Activated naive CD4-positive, alpha-beta T cell (primary cell): ENCODE measurements at places on chromosomes 6 and 20.

DNA sequence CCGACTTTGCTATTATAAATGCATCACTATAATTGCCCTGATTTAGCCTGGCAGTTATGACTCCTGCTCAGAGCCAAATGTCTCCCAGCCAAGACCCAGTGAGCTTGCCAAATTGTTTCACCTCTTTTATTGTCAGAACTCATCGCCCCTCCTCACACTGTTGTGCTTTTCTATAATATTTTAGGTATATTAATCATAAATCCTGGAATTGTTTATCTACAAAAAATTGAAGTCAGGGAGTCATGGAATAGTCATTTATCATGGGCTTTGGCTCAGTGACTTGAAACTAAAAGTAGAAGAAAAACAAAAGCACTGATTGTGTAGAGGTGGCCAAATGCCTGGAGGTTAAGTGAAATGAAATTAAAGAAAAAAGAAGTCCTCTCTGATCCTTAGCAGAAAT, 85.6 kb downstream of the PFDN4 start:
- DNase-seq: no peak

DNA sequence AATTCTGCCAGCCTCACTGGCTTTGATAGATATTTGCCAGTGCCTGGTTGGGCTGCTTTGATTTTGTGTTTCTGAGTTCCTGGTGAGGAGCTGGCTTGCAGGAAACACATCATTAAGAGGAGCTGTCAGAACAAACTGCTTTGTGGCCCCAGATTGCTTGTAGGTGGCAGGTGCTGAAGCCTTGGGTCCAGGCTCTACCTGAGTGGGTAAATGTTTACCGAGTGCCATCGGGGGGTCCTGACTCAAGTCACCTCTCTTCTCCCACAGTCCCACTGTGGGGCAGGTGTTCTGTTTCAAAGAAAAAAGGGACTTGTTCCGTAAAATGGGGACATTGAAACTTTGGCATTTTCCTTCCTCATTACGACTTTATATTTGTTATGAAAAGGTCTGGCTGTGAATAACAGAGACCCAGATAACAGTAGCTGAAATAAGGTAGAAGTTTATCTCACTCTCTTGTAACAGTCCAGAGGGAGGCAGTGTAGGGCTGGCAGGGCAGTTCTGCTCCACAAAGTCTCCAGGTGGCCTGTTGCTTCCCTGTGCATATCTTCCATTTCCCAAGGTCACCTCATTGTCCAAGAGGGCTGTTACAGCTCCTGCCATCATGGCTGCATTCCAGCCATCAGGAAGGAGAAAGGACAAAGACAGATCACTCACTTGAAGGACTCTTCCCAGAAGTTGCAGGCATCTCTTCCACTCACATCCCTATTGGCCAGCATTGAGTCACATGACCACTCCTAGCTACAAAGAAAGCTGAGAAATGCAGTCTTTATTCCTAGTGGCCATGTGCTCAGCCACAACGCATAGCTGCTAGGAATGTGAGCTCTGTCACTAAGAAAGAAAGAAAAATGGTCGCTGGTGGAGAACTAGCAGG, 149.9 kb upstream of the KCNG1 start:
- DNase-seq: no peak

- no peak for DNase-seq
Measured at GRCh38 chr20:9609887-9610502, 95.6 kb downstream of the LAMP5 start.

- no peak for DNase-seq
Measured at GRCh38 chr20:1784586-1784985, 110.6 kb upstream of the SIRPA start.

- DNase-seq: no peak
Measured at GRCh38 chr6:79403086-79403485, 134.1 kb downstream of the LCA5 start.

DNA sequence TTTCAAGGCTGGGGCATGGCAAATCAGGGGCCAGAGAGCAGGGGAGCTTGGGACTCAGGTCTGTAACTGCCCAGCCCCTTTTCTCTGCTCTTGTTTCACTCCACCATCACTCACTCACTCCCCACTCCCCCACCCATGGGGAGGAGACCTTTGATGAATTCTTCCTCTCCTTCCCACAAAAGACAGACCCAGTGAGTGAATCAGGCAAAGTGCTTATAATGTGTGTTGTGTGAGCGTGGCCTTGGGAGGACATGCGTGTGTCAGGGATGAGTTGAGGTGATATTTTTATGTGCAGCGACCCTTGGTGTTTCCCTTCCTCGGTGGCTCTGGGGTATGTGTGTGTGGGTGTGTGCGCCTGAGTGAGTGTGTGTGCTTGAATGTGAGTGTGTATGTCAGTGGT, 1.0 kb upstream of the CUL9 start:
- DNase-seq: no peak

DNA sequence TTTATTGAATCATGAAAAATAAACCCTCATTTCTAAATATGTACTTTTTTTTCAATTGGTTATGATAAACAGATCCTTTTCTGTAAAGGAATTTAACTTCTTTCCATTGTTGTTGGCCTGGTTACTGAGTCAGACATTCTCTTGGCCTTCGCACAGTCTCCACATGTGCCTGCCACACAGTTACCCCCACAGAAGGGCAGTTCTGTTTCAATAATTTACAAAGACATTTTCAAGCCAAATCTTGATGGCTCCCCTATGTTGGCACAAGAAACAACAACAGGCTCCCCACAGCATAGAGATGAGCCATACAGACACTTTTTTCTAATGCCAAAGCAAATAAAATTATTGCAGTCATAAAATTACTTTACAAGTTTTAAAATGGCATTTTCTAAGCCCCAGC, 55.6 kb upstream of the BEND6 start:
- DNase-seq: no peak

GRCh38 chr6:16391451-16391912, 153.1 kb downstream of the GMPR start:
- DNase-seq: no peak

- DNase-seq: no peak
Measured at GRCh38 chr6:43215066-43215465, 14.2 kb downstream of the DNPH1 start.

GRCh38 chr6:85135376-85136094, 314.3 kb upstream of the NT5E start:
- DNase-seq: no peak

- peak; percentile 20 for DNase-seq
Measured at GRCh38 chr6:16769131-16769985, 8.1 kb upstream of the ATXN1 start.

DNA sequence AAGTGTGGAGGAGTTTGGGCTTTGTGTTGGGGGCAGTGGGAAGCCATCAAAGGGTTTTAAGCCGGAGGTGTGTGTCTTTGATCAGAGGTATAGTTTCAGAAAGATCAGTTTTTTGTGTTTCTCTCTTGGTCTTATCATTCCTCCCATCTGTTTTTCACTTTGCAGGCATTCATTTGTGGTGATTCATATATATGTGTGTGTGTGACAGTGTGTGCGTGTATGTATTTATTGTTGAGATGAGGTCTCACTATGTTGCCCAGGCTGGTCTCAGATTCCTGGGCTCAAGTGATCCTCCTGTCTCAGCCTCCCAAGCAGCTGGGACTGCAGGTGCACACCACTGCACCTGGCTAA, 11.1 kb upstream of the SERINC3 start:
- no peak for DNase-seq

DNA sequence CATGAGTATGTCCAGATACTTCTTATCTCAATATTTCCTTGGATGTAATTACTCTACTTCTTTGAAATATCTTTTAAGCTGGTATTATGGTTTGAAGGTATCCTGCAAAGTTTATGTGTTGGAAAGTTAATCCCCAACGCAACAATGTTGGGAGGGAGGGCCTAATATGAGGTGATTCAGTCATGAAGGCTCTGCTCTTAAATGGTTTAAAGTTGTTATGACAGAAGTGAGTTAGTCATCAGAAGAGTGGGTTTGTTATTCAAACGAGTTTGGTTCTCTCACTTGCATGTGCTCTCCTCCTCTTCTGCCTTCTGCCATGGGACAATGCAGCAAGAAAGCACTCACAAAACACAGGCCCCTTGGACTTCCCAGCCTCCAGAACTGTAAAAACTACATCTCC, 176.3 kb downstream of the KCNQ5 start:
- DNase-seq: no peak

DNA sequence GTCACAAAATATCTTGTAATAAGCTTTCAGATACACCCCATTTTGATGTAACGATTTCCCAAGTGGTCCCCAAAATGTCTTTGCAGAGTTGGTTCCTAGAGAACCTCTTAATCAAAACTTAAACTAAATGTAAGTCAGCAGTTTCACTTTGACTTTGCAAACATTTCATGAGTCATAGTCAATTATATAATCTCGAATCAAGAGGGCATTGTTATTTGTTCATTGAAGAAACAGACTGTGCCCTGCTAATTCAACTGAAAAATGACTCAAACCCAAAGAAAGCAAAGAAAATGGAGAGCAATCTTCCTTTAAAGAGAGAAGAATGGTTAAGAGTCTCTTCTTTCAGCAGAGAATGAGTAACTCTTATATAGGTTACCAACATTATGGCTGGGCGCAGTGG, 58.3 kb downstream of the IPCEF1 start:
- no peak for DNase-seq

DNA sequence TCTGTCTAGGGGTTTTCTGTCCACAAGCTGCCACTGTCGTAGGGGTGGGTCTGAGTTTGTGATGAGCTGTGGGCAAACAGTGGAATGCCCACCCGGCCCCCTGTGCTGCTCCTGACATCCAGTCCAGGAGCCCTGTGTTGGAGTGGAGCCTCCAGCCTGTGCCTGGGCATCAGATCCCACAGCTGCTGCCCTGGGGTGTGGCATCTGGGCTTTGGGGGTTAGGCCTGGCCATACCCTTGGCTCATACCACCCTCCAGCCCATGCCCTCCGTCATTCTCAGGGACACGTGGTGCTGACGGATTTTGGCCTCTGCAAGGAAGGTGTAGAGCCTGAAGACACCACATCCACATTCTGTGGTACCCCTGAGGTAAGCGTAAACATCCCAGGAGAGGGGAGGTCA, 12.9 kb downstream of the SGK2 start:
- DNase-seq: no peak

DNA sequence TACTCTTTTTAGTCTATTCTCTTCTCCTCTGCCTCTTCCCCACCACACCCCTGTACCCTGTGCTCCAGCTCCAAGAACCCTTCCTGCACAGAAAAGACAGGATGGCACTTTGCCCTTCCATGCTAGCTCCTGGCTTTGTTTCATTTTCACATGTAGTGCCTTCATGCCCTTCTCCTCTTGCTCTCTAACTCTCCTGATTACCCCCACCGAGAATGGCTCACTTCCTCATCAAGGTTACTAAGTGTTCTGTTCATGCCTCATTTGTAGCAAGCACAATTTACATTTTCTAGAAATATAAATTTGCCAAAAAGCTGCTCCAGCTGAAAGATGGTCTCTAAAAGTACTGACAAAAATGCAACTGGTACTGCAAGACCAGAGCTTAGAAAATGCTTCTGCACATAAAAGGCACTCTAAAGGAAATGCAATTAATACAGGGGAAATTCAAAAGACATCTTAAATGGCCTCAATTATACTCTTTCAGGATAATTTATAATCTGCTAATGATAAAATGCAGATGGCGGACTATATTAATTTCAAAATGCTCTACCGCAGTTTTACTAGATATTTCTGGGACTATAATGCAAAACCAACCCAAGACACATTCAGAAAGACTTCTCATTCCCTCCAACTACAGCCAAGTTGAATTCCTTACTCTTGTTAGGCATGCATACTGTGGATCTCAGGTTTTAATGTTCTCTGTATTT, 570.2 kb downstream of the PRKN start:
- no peak for DNase-seq

- DNase-seq: no peak
Measured at GRCh38 chr6:117555882-117556498, 46.3 kb downstream of the GOPC start.

DNA sequence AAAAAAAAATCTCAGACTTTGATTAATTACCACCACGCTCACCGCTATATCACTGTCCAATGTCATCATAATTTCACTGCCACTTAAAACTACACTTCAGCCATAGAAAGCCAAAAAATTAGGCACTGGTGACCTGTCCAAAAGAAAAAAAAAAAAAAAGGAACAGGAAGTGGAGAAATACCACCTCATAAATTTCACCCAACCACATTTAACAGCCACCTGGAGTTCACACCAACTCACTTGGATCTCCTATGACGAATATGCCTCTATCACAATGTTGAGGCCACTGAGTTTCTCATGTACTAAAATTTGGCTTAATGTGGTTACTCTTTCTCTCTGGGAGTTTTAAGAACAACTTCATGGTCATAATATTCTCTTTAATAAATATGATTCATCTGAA, 237.5 kb upstream of the RSPO3 start:
- no peak for DNase-seq
